ENCODE measurements at places on chromosomes 13 and 19.

DNA sequence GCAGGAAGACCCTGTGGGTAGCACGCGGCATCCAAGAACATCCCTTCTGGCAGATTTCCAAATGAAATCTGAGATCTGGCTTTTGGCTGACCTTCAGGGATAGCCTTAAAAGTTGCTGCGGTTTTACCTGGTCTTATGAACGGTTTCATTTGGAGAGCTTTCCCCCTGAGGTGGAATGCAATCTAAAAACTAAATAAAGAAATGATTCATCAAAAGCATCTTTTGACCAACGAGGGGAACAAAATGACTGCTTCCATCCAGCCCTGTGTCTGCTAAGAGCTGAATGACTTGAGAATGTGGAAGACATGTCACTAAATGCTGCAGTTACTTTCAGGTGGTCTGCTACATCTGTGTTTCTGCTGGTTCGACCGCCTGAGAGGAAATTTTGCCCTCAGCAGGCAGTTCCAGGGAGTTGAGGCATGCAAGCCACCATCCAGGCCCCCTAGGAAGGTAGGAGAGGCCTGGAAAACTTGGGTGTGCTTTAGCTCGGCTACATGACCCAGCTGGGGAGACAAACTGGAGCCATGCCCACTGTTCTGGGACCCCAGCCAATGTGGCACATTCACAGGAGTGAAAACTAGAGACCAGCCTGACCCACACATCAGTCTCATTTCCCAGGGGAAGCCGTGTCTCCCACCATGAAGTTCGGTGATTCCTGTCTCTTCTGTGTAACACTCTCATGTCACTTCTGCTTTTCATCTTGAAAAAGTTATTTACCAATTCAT, 175.1 kb upstream of the KL start:
- DNase-seq: no peak

DNA sequence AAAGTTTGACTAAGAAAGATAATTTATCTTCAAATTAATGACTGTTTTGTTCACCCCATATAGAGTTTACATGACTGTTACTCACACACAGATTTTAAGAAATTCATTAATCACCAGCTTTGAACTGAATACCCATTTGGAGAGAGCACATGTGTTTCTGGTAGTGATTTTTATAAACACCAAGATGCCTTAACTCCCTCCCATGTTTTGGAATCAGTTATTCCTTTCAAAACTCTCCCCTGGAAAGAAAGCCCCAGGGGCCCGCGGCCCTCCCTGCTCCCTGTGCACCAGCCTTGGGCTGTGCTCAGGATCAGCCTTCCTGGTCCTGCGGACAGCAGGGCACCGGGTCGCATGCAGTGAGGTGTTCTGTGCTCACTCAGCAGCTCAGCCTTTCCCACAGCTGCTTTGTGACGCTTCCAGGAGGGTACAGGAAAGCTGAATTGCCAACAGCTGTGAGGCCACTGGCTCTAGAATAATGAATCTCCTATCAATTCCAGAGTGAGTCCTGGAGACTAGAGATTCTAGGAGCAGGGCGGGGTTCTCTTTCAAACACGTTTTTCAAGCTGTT, 483.2 kb downstream of the EFNB2 start:
- DNase-seq: no peak

- no peak for DNase-seq
Observed at GRCh38 chr13:49472186-49472585, 23.6 kb upstream of the PHF11 start.

DNA sequence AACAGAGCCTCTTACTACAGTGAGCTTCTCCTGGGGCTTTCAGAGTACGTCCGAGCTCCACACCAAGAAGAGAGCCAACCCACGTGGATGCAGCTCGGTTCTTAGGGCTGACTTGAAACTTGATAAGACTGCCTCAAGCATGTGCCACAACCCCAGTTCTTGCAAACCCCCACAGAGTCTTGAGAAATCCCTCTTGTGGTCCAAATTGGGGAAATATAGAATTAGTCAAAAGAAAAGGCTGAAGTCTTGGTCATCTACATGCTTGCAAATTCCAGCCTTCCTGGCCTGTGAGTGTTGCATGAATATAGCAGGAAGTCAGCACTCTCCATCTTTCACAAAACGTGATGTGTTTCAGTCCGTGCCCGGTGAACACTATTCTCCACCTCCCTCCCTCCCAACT, 95.2 kb downstream of the GGACT start:
- no peak for DNase-seq

DNA sequence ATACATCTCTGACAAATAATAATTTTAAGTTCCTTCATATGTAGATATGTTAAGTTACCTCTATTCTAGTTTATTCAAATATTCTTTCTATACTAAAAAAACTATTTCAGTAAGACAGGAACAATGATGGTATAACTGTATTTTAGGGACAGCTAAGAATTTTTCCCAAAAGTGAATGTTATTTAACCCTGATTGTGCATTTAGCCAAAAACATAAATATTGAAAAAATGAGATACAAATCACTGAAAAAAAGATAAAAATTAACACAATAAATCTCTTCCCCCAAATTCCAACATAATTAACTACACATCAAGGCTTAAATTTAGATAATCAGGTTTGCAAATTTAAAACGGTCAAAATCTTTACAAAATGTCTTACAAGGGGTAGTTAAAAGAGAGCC, 58.1 kb downstream of the KCNRG start:
- no peak for DNase-seq

Measured in stimulated activated CD8-positive, alpha-beta memory T cell treated with anti-CD3 and anti-CD28 coated beads, Interleukin-15, amount 100 ng/mL, for 4 hours (primary cell).